D721Med (cell line): ENCODE measurements at places on chromosomes 16 and 17.

DNA sequence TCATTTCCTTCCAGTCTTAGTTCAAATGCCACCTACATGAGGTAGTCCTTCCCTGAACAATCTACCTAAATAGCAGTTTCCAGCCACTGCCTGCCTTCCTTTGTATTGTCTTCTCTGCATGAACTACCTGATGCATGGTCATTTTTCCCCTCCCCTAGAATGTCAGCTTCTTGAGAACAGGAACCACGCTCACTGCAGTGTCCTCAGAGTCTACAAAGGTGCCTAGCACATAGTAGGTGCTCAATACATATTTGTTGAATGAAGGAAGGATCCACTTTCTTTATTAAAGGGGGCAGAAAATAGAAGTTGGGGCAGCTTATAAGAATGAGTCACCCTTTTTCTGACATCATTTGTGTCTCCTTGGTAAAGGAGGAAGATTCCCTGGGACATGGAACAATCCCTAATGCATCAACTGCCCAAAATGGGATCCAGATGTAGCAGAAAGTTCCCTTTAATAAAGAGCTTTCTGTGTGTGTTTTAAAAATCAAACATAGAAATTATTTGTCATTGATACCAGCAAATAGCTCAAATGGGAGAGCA lies 4.4 kb upstream of the CYLD start:
- no peak for DNase-seq

GRCh38 chr17:74012465-74012864 lies 191.0 kb upstream of the RPL38 start:
- DNase-seq, result no peak

DNA sequence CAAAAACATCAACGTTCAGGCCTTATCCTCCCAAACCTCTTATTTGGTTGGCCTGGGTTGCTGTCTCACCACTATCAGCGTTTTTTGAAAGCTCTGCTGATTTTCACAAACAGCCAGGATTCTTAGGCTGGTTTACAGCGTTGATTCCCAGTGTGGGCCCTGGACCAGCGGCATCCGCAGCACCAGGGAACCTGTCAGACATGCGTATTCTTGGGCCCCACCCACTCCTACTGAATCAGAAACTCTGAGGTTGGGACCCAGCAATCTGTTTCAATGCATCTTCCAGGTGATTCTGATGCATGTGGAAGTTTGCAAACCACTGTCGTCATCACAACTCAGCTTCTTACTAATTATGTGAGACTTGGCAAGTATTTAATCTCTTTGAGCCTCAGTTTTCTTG lies 58.5 kb downstream of the RGS9 start:
- no peak for DNase-seq

DNA sequence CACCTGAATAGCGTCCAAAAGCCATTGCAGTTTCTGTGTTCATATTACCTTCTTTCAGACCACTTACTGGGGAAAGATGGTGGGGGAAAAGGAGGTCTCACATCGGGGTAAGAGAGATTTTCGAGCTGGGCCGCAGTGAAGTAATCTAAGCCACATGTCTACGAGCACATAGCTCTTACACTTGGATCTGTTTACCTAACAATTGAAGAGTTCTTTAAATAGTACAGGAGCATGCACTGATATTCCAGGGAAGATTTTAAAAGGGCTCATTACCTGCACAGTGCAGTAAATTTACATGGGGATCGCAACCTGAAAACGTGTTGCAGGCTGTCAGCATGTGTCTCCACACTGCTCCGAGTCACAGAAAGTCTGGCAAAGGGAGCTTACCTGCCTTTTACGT lies 12.6 kb downstream of the MAF start:
- DNase-seq, result no peak

- no peak for DNase-seq
Measured at GRCh38 chr16:61617219-61617783, 418.9 kb downstream of the CDH8 start.

DNA sequence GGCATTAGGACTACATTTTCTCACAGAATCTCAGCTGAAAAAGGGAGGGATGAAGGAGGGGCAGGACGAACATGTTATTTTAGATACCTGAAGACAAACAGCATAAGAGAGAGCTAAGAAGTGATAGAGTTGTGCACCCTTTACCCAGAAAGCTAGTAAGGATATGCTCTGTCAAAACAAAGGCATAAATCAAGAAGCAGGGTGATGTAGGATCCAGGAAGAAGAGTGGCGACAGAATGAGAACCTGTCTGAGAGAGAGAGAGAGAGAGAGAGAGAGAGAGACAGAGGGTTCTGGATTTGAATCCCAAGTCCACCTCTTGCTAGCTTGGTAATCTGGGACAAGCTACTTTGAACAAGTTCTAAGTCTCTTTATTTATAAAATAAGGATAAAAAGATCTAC lies 103.4 kb downstream of the SPAG9 start:
- no peak for DNase-seq

DNA sequence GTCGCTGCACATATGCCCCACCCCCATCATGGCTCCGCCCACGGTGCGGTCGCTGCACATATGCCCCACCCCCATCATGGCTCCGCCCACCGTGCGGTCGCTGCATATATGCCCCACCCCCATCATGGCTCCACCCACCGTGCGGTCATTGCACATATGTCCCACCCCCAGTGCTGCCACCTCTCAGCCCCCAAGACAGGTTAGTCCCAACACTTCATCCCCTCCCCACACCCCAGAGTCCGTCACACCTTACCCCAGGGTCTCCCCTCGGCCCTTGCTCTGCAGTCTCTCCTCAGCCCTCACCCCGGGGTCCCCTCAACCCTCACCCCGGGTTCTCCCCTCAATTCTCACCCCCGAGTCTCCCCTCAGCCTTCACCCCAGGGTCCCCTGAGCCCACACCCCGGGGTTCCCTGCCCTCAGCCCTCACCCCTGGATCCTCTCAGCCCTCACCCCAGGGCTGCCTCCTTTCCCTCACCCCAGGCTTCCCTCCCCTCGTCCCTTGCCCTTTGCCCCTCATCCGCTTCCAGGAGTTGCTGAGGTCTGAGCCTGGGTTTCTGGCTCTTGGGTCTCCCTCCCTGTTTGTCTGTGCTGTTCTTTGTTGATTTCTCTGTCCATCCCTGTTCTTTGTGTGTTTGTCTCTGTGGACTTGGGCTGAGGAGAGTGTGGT lies 25.6 kb downstream of the TPSG1 start:
- no peak for DNase-seq

GRCh38 chr17:47983492-47984223 lies 12.7 kb downstream of the CDK5RAP3 start:
- no peak for DNase-seq

GRCh38 chr16:22291860-22292318 lies 5.3 kb upstream of the POLR3E start:
- DNase-seq, result no peak

DNA sequence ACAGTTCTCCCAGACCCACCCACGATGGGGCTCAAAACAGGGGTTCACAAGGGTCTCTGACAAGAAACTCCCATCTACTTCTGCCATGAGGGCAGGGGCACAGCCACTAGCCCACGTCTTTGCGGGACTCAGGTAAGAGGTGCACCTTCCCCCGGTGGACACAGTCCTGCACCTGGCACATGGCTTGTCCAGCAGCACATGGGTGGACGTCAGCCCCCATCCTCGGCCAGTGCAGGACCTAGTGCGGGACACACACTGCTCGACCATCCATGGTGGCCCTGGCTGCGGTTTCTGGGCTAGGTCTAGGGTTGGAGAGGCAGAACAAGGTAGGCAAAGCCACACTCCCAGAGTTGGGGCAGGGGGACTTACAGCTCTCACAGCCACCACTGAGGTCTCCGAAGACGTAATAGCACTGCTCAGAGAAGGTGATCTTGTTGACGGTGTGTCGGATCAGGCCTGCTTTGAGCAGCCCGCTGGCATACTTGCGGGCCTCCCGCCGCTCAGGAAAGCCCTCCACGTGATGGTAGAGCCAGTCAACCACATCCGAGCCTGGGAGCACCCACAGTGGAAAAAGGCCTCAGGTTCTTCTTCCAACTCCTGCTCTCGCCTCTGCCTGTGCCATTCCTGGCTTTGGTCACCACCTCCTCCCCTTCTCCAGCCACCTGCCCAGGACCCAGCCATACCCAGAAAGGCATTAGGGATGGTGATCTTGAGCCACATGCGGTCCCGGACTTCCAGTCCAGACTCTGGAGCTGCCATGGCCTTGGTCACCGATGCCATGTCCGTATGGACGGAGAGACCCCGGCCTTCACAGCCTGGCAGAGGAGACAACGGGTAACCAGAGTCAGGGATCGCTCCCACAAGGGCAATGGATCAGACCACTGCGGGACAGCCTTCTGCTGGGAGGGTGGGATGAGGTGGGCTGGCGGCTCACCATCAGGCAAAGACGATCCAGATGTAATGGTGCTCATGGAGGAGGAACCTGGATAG lies 7.3 kb downstream of the ACADVL start:
- DNase-seq, result no peak

DNA sequence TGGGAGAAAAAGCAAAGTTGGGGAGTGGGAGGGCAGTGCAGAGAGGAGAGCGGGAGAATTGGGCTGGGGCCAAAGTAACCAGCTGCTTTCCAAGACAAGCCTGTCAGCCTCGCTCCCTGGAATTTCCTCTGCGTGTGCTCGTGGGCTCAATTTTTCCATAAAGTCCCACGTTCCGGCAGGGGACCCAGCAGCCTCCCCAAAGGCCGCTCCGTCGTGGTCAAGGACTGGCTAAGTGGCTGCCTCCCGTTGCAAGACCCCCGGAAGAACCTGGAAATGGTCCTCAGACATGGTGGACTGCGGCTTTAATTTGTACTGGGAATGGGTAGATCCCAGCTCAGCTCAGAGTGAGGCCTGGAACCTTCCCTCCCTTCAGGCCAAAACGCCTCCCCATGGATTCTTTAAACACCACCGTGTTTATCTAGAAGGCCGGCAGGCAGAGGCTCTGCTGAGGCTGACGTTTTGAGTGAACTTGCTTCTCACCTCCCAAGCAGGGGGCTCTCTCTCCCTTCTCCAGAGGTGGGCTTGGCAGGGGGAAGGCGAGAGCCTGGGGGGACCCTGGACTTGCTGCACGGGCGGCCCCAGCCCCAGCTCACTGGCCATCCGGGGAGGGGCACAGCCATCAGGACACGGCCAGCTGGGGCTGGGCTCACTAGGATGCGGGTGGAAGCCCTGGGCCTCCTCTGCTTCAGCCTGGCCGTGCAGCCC lies 190.0 kb downstream of the C16orf95 start:
- DNase-seq, result no peak

GRCh38 chr16:27270349-27270748 lies 1.8 kb upstream of the NSMCE1 start:
- no peak for DNase-seq

GRCh38 chr16:85326794-85327181 lies 214.5 kb upstream of the CIBAR2 start:
- no peak for DNase-seq

DNA sequence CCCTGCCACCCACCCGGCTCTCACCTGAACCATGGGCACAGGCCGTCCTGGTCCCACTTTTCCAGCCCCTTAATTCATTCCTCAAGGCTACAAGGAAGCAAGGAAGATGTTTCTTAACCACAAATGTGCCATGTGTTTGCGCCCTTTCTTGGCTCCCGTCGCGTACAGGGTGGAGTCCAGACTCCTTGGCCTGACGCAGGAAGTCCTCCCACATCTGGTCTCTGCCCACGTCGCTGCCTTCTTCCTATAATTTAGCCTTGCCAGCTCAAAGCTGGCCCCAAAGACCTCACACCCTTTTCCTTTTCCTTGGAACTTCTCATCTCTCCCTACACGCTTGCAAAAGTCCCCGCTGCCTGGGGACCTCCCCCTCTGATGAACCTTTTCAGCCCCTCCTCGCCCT lies 38.8 kb upstream of the BHLHA9 start:
- no peak for DNase-seq

DNA sequence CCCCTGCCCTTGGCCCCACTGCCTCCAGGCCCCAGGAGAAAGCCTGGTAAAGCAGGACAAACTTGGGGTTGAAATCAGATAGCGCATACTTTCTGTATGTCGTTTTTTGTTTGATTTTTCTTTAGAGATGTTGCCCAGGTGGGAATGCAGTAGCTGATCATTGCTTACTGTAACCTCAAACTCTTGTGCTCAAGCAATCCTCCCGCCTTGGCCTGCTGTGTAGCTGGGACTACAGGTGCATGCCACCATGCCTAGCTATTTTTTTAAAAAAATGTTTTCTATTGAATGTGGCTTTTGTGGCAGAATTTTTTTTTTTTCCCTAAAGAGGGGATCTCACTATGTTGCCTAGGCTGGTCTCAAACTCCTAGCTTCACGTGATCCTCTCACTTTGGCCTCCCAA lies 11.1 kb upstream of the CCL5 start:
- DNase-seq, result no peak

- no peak for DNase-seq
Measured at GRCh38 chr17:19513897-19514488, 19.7 kb upstream of the SLC47A1 start.

DNA sequence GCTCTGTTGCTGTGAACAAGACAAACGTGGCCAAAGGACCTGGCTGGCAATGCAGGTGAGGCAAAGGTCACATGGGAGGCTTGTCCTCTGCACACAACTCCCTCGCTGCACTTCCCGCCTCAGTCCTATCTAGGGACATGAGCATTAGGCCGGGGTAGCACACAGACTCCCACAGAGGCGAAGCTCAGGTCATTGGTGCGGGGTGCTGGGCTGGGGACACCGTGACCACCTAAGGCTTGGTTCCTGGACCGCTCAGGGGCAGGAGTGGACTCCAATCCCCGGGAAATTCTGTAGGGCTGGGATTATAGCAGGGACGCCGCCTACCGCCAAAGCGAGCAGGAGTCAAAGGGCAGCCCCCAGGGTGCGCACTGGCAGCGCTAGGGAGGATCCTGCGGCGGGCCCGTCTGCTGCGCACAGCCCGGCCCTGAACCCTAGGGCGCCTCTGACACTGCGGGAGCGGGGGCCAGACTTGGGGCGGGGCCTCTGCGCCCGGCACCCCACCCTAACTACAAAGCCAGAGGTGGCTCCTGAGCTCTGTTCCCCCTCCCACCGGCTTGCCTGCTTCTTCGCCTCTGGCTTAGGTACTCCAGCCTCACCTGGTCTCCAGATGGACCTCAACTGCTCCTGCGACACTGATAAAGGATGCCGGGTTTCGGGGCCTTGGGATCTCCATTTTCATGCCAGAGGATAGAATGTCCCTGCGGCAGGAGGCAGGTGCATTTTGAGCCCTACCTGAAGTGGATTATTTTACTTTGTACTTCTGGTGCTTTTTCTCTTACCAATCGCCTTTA lies 3.9 kb upstream of the MT1B start:
- no peak for DNase-seq

- no peak for DNase-seq
Measured at GRCh38 chr16:66549284-66550131, at the start of gene TK2. TSS of gene TK2 (minus strand) at chr16:66550122. CDS start at chr16:66550061, 61 bp downstream.
